ENCODE measurements at places on chromosomes 13 and 19.

- no peak for DNase-seq
- H3K27me3 ChIP-seq = peaks cover 7% of the 10 kb centered on the region
- H3K27ac ChIP-seq = no peak overlapping the region
- H3K4me1 ChIP-seq = peaks cover 3% of the 10 kb centered on the region
- peak overlapping the region; percentile 47 for H3K4me3 ChIP-seq
- H3K36me3 ChIP-seq = peaks cover 35% of the 10 kb centered on the region
These were observed 427 bp downstream of the PLPPR3 start for GRCh38 chr19:821231-821824.

- H3K36me3 ChIP-seq = peaks cover 3% of the 10 kb centered on the region
- no peaks in the 10 kb centered on the region for H3K4me1 ChIP-seq
- no peak for DNase-seq
- no peak overlapping the region for H3K27ac ChIP-seq
- peaks cover 67% of the 10 kb centered on the region for H3K27me3 ChIP-seq
- no peak overlapping the region for H3K4me3 ChIP-seq
These were observed 51.7 kb upstream of the CYP4F8 start for GRCh38 chr19:15563325-15563794.

GRCh38 chr13:40269086-40269485 lies 397.4 kb downstream of the FOXO1 start:
- no peak overlapping the region for H3K4me3 ChIP-seq
- no peaks in the 10 kb centered on the region for H3K36me3 ChIP-seq

- no peak overlapping the region for H3K4me3 ChIP-seq
- H3K4me1 ChIP-seq = no peaks in the 10 kb centered on the region
- no peaks in the 10 kb centered on the region for H3K36me3 ChIP-seq
- no peak overlapping the region for H3K27ac ChIP-seq
- no peaks in the 10 kb centered on the region for H3K27me3 ChIP-seq
These were observed 60.0 kb downstream of the ZAR1L start for GRCh38 chr13:32254916-32255723.

- H3K4me3 ChIP-seq = peak overlapping the region; percentile 71
- peaks cover 49% of the 10 kb centered on the region for H3K4me1 ChIP-seq
- H3K36me3 ChIP-seq = peaks cover 46% of the 10 kb centered on the region
- no peak for DNase-seq
These were observed 7.9 kb downstream of the VASP start for GRCh38 chr19:45515081-45515624.

DNA sequence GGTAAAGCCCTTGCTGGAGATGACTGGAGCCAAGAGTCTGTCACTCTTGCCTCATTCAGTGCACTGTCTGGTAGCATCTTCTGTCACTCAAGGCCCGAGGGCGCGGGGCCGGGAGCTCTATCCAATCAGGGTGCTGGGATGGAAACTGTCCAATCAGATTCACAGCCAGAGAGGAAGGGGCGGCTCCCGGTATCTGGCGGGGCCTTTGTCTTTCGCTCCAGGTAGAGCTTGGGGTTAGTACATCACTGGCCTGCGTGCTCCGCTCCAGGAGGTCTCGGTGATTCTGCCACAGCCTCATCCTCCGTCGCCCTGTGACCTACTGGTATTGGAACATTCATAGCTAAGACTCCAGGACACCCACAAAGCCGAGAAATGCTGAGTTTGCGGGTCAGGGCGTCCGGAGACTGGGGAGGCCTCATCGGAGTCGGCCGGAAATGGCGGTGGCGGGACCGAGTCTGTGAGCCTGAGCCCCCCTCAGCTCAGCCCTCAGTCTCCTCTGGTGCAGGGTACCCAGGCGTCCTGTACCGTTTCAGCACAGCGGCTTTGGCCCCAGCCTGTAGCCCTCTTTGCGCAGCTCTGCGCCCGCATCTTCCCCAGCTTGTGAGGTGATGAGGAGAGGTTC lies 20.6 kb upstream of the ZNF430 start:
- H3K27me3 ChIP-seq = no peaks in the 10 kb centered on the region
- peak overlapping the region; percentile 90 for H3K4me3 ChIP-seq
- peak overlapping the region; percentile 42 for H3K27ac ChIP-seq
- DNase-seq = peak; percentile 83
- H3K4me1 ChIP-seq = peaks cover 6% of the 10 kb centered on the region

DNA sequence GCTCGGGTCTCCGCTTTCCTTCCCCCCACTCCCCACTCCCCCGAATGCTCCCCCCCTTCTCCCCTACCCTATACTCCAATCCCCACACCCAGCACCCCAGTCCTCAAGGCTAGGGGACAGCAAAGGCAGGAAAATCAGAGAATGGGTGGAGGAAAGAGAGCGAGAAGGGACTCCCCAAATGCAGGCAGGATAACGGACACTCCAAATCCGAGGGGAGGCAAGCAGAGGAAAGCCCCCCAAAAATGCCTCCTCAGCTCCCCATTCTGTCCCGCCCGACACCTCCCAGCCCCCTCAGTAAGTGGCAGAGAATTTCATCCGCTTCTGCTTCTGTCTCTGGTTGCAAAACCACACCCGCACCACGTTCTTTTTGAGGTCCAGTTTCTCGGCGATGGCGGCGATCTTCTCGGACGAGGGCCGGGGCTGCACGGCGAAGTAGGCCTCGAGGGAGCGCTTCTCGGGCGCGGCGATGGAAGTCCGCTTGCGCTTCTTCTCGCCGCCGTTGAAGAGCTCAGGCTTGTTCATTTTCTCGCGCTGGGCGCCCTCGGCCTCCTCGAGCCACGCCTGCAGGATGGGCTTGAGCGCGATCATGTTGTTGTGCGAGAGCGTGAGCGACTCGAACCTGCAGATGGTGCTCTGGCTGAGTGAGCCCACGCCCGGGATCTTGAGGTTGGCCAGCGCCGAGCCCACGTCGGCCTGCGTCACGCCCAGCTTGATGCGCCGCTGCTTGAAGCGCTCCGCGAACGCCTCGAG lies 2.1 kb downstream of the POU4F1 start:
- H3K4me1 ChIP-seq = peaks cover 26% of the 10 kb centered on the region
- H3K27me3 ChIP-seq = peaks cover 91% of the 10 kb centered on the region
- peak overlapping the region; percentile 59 for H3K4me3 ChIP-seq

- DNase-seq = no peak
- H3K36me3 ChIP-seq = no peaks in the 10 kb centered on the region
- no peak overlapping the region for H3K27ac ChIP-seq
- peaks cover 9% of the 10 kb centered on the region for H3K4me1 ChIP-seq
- no peak overlapping the region for H3K4me3 ChIP-seq
- no peaks in the 10 kb centered on the region for H3K27me3 ChIP-seq
These were observed 246.7 kb downstream of the DLEU7 start for GRCh38 chr13:50596776-50597203.

DNA sequence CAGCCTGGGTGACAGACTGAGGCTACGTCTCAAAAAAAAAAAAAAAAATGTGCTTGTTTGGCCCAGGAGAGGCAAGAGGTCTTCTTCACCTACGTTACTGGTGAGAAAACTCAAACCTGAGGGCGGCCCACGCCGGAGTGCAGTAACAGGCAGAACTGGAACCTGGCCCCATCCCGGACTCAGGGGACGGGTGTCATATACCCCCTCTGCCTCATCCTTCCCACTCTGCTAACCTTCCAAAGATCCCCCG lies 414 bp upstream of the ADAT3 start:
- H3K27ac ChIP-seq = peak overlapping the region; percentile 83
- no peaks in the 10 kb centered on the region for H3K27me3 ChIP-seq

DNA sequence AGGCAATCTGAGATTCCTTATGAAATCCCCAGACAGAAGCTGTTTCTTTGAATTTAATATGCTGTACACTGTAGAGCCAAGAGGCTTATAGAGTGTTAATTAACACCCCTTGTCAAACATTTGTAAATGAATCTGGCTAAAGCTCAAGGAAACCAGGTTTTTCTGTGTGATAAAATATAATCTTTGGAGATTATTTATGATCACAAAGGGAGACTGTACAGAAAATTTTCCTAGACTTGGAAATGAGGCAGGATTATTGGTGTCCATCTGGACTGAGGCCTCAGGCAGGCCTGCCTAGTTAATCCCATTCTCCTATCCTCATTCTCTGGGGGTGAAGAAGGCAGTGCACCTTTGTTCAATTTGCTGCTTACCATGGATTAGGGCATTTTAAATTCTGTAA lies 17.8 kb downstream of the KL start:
- peaks cover 11% of the 10 kb centered on the region for H3K27me3 ChIP-seq
- no peak for DNase-seq
- H3K4me3 ChIP-seq = no peak overlapping the region
- no peak overlapping the region for H3K27ac ChIP-seq
- H3K36me3 ChIP-seq = no peaks in the 10 kb centered on the region

Measured in effector memory CD8-positive, alpha-beta T cell (primary cell).